T-cell (primary cell): ENCODE measurements at places on chromosomes 3 and 15.

DNA sequence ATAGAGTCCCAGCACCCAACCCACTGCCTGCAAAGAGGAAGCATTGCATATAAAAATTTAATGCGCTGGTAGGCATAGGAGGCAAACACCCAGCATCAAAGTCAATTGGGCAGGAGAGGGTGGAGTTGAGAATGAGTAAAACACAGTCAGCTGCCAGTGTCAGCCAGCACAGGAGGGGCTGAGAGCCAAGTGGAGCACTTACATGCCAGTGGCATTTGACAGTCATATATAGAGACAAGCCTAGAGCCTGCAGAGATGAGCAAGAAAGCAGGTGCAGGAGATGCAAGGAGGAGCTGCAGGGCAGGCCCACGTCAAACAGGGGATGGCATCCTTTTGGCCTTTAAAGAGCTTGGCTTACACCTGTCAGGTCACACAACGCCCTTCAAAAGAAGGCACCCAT lies 27.6 kb upstream of the ZFAND6 start:
- H3K4me3 ChIP-seq: no peak overlapping the region
- no peaks in the 10 kb centered on the region for H3K36me3 ChIP-seq
- no peaks in the 10 kb centered on the region for H3K27me3 ChIP-seq
- H3K4me1 ChIP-seq: peaks cover 22% of the 10 kb centered on the region
- DNase-seq: no peak

- H3K4me3 ChIP-seq: no peak overlapping the region
- H3K4me1 ChIP-seq: no peaks in the 10 kb centered on the region
- H3K27me3 ChIP-seq: no peaks in the 10 kb centered on the region
- no peaks in the 10 kb centered on the region for H3K36me3 ChIP-seq
- H3K27ac ChIP-seq: no peak overlapping the region
Observed at GRCh38 chr3:170889132-170889531, 19.1 kb upstream of the RPL22L1 start.

DNA sequence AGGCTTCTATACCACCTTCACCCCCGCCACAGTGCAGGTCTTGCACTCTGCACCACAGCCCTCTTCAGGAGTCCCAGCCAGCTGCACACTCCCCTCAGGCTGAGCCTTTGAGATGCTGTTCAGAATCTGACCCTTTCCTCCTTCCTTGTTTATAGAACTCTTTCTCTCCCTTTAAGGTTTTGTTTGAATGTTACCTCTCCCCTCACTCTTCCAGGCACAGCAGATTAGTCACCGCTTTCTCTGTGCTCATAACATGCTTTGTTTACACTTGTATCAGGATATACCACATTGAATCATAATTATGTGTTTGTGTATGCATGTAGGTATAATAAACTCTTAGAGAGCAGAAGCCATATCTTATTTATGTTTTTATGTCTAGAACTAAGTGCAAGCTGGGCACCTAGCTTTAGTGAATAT lies 168.4 kb upstream of the BCL6 start:
- peaks cover 6% of the 10 kb centered on the region for H3K4me1 ChIP-seq
- no peak overlapping the region for H3K4me3 ChIP-seq
- DNase-seq: no peak
- H3K27me3 ChIP-seq: no peaks in the 10 kb centered on the region
- H3K27ac ChIP-seq: no peak overlapping the region

GRCh38 chr3:54557538-54558428 lies 370.1 kb downstream of the LRTM1 start:
- no peaks in the 10 kb centered on the region for H3K36me3 ChIP-seq
- no peak for DNase-seq
- H3K27me3 ChIP-seq: no peaks in the 10 kb centered on the region
- no peaks in the 10 kb centered on the region for H3K4me1 ChIP-seq

DNA sequence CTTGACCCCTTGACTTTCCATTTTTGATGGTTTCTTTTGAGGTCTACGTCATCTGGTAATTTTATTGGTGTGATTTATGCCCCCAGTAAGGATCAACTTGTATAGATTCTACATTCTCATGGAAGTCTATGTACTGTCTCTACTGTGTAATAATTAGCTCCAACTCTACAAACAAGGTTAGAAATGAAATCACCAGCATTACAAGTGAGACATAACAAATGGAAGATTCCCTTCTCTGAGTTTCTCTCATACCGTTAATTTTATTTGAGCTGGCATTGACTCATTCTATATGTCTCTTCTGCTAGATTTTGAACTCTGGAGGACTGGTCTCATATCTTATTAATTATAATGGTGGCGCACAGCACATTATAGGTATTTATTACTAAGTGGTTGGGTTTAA lies 138.9 kb downstream of the LPP start:
- no peaks in the 10 kb centered on the region for H3K27me3 ChIP-seq
- peaks cover 3% of the 10 kb centered on the region for H3K36me3 ChIP-seq
- H3K4me3 ChIP-seq: no peak overlapping the region

GRCh38 chr3:100556673-100557310 lies 52.6 kb upstream of the ADGRG7 start:
- H3K36me3 ChIP-seq: no peaks in the 10 kb centered on the region
- no peak for DNase-seq
- H3K4me3 ChIP-seq: no peak overlapping the region
- H3K27me3 ChIP-seq: no peaks in the 10 kb centered on the region

- H3K27me3 ChIP-seq: no peaks in the 10 kb centered on the region
- no peak overlapping the region for H3K27ac ChIP-seq
- DNase-seq: no peak
- no peak overlapping the region for H3K4me3 ChIP-seq
- H3K4me1 ChIP-seq: no peaks in the 10 kb centered on the region
- no peaks in the 10 kb centered on the region for H3K36me3 ChIP-seq
Observed at GRCh38 chr15:49901996-49902684, 216.9 kb downstream of the ATP8B4 start.

- no peak overlapping the region for H3K4me3 ChIP-seq
- no peak for DNase-seq
- no peaks in the 10 kb centered on the region for H3K36me3 ChIP-seq
- H3K4me1 ChIP-seq: no peaks in the 10 kb centered on the region
- no peaks in the 10 kb centered on the region for H3K27me3 ChIP-seq
Observed at GRCh38 chr3:17119201-17120072, 234.7 kb downstream of the PLCL2 start.

GRCh38 chr15:53272116-53272515 lies 482.0 kb upstream of the ONECUT1 start:
- H3K36me3 ChIP-seq: no peaks in the 10 kb centered on the region
- H3K4me3 ChIP-seq: no peak overlapping the region
- no peaks in the 10 kb centered on the region for H3K27me3 ChIP-seq
- DNase-seq: no peak
- H3K4me1 ChIP-seq: no peaks in the 10 kb centered on the region

DNA sequence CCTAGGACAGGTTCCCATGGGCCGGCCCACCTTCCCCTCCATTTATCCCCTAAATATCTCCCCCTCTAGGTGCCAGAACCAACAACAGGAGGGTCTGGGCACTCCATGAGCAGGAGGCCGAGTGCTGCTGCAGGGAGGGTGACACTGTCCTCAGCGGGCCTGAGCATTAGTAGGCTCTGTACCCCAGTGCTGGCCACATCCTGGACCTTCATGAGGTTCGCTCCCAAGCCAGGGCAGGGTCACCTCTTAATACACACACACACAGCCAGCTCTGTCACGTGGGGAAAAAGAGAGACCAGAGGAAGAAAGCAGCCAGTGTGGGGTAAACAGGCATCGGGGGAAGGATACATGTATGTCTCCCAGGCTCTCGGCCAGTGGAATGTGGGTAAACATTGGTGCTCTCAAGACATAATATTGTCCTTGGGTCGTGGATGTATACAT lies 27.9 kb upstream of the SEMA3F start:
- H3K36me3 ChIP-seq: no peaks in the 10 kb centered on the region
- no peak overlapping the region for H3K27ac ChIP-seq
- no peak overlapping the region for H3K4me3 ChIP-seq

- no peak for DNase-seq
- H3K4me1 ChIP-seq: peaks cover 39% of the 10 kb centered on the region
- H3K27ac ChIP-seq: no peak overlapping the region
- no peak overlapping the region for H3K4me3 ChIP-seq
Observed at GRCh38 chr15:91424001-91424400, 323.9 kb downstream of the SV2B start.

DNA sequence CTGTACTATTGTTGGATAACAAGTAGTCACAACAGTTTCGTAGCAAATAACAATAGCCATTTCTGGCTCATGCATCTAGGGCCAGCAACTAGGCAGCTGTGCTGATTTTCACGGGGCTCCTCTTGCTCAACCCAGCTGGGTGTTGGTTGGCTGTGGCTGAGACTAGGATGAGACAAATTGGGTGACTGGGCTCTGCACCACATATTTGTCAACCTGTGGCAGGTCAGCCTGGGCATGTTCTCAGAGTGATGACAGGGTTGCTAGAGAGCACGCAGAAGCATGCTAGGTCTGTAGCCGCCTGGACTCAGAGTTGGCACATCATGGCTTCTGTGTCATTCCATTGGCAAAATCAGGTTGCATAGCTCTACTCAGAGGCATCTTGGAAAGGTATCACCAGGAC lies 175.9 kb downstream of the OTOL1 start:
- H3K27ac ChIP-seq: no peak overlapping the region
- no peak for DNase-seq
- no peaks in the 10 kb centered on the region for H3K36me3 ChIP-seq
- H3K27me3 ChIP-seq: no peaks in the 10 kb centered on the region
- no peaks in the 10 kb centered on the region for H3K4me1 ChIP-seq

GRCh38 chr15:74788683-74789151 lies 6.8 kb downstream of the CSK start:
- peaks cover 37% of the 10 kb centered on the region for H3K36me3 ChIP-seq
- peaks cover 95% of the 10 kb centered on the region for H3K4me1 ChIP-seq
- no peaks in the 10 kb centered on the region for H3K27me3 ChIP-seq

DNA sequence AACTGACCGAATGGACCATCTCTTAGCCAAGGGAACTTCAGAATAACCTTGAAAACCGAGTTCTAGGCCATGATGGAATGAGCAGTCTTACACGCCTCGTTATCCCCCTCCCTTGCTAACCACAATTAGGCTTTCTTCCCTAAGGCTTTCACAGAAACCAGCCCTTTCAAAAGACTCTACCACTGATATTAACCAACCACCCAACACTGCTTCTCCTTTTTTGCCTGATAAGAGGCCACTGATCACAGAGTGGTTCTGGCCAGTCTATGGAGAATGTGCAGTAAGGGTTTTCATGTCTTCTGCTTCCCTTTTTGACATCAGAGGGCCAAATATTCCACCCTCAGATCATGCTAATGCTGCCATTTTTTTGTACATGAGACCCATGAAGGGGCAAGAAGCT lies 59.3 kb downstream of the MCF2L2 start:
- H3K27me3 ChIP-seq: no peaks in the 10 kb centered on the region
- no peaks in the 10 kb centered on the region for H3K36me3 ChIP-seq
- H3K4me1 ChIP-seq: no peaks in the 10 kb centered on the region
- no peak overlapping the region for H3K4me3 ChIP-seq
- DNase-seq: no peak
- no peak overlapping the region for H3K27ac ChIP-seq

DNA sequence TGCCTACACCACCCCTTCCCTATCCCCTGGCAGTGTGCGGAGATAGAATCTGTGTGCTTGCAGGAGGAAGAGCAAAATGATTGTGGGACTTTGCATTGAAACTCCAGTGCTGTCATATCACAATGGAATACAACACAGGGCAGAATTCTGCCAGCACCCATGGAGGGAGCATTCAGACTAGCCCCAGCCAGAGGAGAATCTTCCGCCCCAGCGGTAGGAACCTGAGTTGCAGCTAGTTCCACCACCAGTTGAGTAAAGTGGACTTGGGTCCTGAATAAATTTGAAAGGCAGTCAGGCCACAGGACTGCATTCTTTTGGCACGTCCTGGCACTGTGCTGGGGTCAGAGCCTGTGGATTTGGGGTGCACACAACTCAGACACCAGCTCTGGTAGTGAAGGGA lies 27.5 kb downstream of the NCBP2 start:
- H3K4me3 ChIP-seq: no peak overlapping the region
- H3K4me1 ChIP-seq: no peaks in the 10 kb centered on the region

GRCh38 chr3:57948781-57949242 lies 59.4 kb upstream of the FLNB start:
- no peaks in the 10 kb centered on the region for H3K36me3 ChIP-seq
- peaks cover 11% of the 10 kb centered on the region for H3K27me3 ChIP-seq
- DNase-seq: no peak
- no peaks in the 10 kb centered on the region for H3K4me1 ChIP-seq

DNA sequence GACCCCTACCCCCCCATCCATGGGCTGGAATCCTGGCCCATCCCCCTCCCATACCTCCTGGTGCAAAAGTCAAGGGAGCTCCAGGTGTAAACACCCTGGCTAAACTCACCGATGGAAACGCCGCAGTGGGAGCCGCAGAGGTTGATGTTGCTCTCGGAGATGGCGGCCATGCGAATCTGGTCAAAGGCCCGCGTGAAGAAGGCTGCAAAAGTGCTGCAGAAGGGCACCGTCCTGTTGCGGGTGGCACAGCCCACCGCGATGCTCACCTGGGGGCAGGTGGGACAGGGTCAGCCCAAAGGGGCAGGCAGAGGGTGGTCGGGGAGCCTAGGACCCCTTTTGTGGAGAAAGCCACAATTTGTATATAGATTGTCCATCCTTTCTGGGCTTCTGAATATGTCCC lies 26.7 kb downstream of the TKT start:
- no peak overlapping the region for H3K4me3 ChIP-seq
- H3K4me1 ChIP-seq: no peaks in the 10 kb centered on the region
- H3K36me3 ChIP-seq: peaks cover 41% of the 10 kb centered on the region
- H3K27me3 ChIP-seq: no peaks in the 10 kb centered on the region

- no peak overlapping the region for H3K4me3 ChIP-seq
- H3K36me3 ChIP-seq: no peaks in the 10 kb centered on the region
- H3K4me1 ChIP-seq: no peaks in the 10 kb centered on the region
- H3K27ac ChIP-seq: no peak overlapping the region
- H3K27me3 ChIP-seq: peaks cover 4% of the 10 kb centered on the region
Observed at GRCh38 chr3:57091521-57092273, 31.2 kb downstream of the SPATA12 start.

- H3K27me3 ChIP-seq: peaks cover 54% of the 10 kb centered on the region
- H3K36me3 ChIP-seq: no peaks in the 10 kb centered on the region
- no peak for DNase-seq
- no peak overlapping the region for H3K27ac ChIP-seq
- H3K4me3 ChIP-seq: no peak overlapping the region
Observed at GRCh38 chr15:101046826-101047225, 127.7 kb downstream of the LRRK1 start.

DNA sequence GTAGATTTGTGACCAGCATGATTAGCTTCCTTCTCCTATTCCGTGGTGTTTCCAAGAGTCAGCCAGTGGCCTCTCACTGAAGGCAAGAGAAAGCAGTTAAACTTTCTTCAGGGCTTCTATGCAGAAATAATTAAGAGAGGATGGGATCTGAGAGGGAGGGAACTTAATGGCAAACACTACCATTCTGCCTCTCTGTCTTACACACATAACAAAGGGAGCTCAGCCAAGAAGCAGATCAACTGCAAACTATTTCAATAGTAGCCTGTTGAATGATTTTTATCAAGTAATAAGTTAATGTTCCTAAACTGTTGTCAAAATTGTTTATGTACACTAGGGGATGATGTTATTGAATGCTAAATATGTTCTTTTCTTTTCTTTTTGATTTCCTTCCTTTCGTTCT lies 11.8 kb downstream of the OXSR1 start:
- no peak overlapping the region for H3K27ac ChIP-seq
- no peaks in the 10 kb centered on the region for H3K27me3 ChIP-seq
- no peak overlapping the region for H3K4me3 ChIP-seq
- no peaks in the 10 kb centered on the region for H3K36me3 ChIP-seq
- peaks cover 9% of the 10 kb centered on the region for H3K4me1 ChIP-seq
